ENCODE measurements at places on chromosomes 1 and 21. TPM values are rescaled to one million over a fixed set of nuclear protein-coding genes. Genes with fewer than 3 reads are reported as not detected.

The KCNQ4 gene
- 1.5 TPM for total RNA-seq

The ARMH1 gene
- total RNA-seq: 133 TPM

The DPT gene
- not detected for total RNA-seq

GRCh38 chr1:30817077-30817438, 59.5 kb upstream of the LAPTM5 start:
- no peak for DNase-seq

GRCh38 chr1:84135341-84135740, 8.7 kb upstream of the PRKACB start:
- no peak for DNase-seq

DNA sequence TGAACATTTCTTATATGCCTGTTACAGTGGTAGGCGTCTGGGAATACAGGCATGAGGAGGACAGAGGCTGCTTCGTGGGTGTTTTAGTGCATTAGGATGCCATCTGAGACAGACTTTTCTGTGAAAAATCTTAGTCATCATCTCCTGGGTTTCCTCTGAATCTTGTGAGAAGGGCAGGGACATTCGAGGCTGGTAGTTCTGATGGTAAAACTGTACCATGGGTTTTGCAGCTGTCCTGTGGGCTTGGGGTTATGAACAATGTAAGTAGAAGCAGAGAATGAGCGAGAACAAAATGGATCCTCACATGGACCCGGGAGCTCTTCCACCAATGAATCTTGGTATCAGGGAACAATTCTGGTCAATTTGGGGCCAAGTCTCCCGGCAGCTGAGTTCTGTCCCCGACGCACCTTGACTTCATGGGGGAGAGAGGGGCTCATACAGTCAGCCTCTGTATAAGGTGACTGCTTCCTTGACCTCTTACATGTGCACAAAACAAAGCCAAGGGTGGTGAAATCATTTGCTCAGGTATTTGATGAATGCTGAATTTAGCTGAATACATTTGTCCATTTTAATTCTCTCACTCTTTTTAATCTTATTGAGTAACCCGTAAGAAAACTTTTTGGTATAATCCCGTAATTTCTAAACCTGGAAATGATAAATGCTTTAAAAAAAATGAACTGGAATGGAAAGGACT, 63.6 kb upstream of the ERRFI1 start:
- DNase-seq: no peak

DNA sequence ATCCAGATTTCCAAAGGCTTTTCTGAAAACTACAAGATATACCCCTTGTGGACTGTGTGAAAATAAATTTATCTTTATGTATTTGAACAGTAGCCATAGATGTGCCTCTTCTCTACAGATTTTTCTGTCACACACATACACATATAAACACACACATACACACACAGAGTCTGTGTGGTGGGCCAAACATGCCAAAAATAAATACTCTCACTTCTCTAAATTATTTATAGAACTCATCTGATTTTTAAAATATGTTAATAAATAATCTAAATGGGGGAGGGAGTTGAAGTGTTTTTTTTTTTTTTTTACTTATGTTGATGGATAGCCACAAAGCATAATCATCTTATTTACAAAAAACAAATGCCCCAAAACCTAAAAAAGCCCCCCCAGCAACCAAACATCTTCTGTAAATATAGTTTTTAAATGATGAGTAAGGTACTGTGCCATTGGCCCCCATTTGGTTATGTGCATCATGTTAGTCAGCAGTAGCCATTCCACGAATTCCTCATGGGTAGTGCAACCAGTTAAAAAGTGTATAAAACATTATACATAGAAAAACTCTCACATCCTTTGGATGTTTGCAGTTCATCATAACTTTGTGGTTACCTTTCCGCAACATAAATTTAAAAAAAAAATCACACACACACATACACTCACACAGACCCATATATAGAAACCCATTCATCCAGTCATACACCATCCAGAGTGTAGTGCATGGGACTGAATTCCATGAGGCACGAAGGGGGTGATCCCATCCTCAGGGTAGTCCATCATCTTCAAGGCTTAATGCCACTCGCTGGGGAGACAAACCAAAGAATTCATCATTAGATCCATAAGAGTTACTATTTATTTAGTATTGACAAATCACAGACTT, 8.2 kb upstream of the MAGOH start:
- DNase-seq: no peak

GRCh38 chr1:202170726-202171125, 10.3 kb upstream of the PTPN7 start:
- DNase-seq: peak; percentile 64

DNA sequence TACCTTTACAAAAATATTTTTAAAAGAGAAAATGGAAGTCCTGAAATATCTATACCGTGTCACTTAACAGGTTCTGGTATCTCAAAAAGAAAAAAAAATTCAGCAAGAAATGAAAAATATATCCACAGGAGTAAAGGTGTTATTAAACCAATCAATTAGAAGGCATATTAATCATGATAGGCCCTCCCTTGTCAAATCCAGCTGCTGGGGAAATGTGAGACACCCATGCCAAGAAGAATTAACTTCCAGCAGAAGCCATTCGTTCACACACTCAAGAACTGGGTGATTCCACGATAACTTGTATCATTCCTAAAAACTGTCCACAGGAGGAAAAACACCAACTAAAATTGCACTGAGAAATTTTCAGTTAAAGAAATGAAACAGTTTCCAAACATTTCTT, 57.6 kb downstream of the APP start:
- no peak for DNase-seq

DNA sequence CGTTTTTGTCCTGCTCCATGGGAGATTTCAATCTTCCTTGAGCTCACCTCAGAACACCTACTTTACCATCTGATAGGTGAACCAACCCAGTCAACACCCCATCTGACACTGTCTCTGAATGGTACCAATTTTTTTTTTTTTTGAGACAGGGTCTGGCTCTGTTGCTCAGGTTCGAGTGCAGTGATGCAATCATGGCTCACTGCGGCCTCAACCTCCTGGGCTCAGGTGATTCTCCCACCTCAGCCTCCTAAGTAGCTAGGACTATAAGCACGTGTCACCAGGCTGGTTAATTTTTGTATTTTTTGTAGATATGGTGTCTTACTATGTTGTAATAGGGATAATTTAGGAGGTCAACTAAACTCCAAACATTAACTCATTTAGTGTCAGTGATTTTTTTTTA, 36.3 kb downstream of the SPRTN start:
- no peak for DNase-seq

DNA sequence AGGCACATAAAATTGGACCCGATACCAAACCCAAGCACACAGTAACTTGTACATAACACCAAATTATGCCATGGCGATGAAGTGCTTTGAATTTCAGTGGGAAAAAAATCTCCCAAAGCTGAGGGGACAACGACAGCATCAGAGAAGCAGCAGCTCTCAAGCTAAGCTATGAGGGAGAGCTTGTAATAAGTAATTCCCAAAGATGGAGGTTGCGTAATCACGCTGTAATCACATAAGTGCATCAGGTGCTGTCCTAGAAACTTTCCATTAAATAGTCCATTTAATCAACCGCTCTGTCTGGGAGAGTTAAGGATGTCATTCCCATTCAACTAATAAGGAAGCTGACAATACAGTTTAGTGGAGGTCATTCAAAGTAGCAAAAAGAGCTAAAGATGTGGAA, 37.6 kb upstream of the KRTAP19-8 start:
- DNase-seq: no peak

GRCh38 chr1:178263341-178263740, 169.4 kb downstream of the RASAL2 start:
- no peak for DNase-seq

Data from activated CD4-positive, alpha-beta T cell treated with anti-CD3 and anti-CD28 coated beads, Interleukin-2, amount 10 ng/mL, durations not matched to agents 24 days and 14 days (primary cell).